ENCODE measurements at places on chromosomes 12 and 14.

DNA sequence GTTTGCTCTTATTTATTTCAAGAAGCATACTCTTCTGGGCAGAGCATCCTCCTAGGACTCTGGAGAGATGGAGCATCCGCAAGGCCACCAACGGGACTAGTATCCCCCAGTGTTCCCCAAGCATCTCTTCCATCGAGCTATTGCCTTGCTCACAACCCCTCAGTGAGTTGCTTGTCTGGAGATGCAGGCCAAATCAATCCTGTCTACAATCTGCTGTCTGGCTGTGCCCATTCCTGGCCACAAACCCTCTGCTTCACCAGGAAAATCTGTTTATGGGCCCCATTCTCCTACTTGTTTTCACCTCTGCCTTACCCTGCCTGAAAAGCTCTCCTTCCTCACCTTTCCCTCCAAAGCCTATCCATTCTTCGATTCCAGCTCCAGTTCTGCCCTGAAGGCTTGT lies 219.2 kb downstream of the CACNA1C start:
- H3K27ac ChIP-seq, result no peak overlapping the region
- H3K4me1 ChIP-seq, result no peaks in the 10 kb centered on the region
- H3K4me3 ChIP-seq, result no peak overlapping the region
- no peak for DNase-seq
- no peaks in the 10 kb centered on the region for H3K36me3 ChIP-seq
- H3K27me3 ChIP-seq, result no peaks in the 10 kb centered on the region

DNA sequence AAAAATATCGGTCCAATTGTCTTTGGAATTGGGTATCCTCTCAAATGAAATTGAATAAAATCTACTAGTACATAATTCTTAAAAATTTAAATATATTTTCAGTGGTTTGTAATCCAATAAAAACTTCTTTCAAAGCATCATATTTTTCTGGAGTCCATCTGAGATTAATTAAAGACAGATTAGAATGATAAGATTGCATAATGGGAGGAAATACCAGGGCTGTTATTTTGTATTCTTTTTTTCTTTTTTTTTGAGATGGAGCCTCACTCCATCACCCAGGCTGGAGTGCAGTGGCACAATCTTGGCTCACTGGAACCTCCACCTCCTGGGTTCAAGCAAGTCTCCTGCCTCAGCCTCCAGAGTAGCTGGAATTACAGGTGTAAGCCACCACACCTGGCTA lies 103.8 kb downstream of the TMTC3 start:
- no peak overlapping the region for H3K4me3 ChIP-seq
- H3K27ac ChIP-seq, result no peak overlapping the region
- DNase-seq, result no peak
- no peaks in the 10 kb centered on the region for H3K4me1 ChIP-seq

DNA sequence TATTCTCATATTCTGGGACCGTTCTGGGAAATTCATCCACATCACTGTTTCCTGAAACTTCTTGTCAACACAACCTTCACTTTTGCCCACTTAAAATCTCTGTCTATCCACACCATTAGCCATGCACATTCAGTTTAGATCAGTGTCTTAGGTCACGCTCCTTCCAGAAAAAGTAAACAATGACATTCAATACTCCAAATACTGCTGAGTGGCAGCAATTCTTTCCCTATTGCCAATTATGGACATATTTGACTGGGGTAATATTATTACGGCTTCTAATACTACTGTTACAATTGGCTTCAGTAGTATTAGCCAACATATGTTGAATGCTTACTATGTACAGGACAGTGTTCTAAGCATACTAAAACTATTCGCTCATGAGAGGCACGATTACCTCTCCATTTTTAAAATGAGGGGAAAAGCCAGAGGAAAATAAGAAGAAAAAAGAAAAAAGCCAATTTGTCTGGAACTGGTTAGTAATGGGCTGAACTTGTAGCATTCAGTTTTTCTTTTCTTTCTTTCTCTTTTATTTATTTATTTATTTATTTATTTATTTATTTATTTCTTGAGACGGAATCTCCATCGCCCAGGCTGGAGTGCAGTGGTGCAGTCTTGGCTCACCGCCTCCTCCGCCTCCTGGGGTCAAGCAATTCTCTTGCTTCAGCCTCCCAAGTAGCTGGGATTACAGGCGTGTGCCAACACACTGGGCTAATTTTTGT lies 23.4 kb downstream of the LTBR start:
- no peak overlapping the region for H3K27ac ChIP-seq
- no peak for DNase-seq
- no peaks in the 10 kb centered on the region for H3K36me3 ChIP-seq
- H3K4me1 ChIP-seq, result no peaks in the 10 kb centered on the region

DNA sequence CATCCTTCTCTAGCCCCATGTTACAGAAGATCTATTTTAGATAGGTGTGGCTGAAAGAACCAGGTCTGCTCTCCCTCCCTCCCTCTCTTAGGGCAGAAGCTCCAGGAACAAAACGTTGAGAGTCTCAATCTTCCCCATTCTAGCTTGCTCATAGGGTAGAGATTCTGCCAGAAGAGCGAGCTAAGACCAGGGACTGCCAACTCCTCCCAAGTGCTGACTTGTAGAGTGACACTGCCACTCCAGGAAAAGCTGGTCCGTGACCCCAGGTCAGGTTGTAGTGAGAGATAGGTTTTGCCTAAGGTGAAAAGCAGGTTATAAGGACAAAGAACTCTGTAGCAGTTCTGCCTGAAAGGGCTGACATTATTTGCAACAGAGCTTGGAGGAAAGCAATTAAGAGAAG lies 73.4 kb downstream of the INSM2 start:
- H3K27ac ChIP-seq, result no peak overlapping the region
- no peak for DNase-seq
- H3K27me3 ChIP-seq, result no peaks in the 10 kb centered on the region
- H3K36me3 ChIP-seq, result peaks cover 2% of the 10 kb centered on the region

DNA sequence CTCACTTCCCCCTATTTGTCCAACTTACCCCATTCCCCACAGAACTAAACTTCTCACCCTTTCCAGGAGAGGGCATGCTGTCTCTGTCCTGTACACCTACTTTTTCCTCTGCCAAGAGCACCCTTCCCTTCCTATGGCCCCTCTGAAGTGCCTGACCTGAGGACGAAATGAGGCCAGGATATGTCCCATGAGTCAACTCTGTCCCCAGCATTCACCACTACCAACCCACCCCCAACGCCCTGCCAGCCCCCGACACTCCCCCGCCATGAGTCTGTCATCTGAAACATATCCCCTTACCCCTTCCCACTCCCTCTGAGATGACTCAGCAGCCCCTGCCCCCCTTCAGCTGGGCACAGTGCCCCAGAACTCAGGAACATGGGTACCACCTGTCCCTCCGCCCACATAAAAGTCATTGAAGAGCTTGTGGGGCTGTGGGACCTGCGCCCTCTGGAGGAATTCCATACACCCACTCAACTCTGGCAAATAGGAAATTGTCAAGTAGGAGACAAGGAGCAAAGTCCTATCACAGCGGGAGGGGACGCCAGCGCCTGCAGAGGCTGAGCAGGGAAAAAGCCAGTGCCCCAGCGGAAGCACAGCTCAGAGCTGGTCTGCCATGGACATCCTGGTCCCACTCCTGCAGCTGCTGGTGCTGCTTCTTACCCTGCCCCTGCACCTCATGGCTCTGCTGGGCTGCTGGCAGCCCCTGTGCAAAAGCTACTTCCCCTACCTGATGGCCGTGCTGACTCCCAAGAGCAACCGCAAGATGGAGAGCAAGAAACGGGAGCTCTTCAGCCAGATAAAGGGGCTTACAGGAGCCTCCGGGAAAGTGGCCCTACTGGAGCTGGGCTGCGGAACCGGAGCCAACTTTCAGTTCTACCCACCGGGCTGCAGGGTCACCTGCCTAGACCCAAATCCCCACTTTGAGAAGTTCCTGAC lies 26.3 kb downstream of the ITGA7 start:
- peaks cover 22% of the 10 kb centered on the region for H3K4me1 ChIP-seq
- H3K27me3 ChIP-seq, result no peaks in the 10 kb centered on the region
- H3K4me3 ChIP-seq, result peak overlapping the region; percentile 97
- peak overlapping the region; percentile 56 for H3K27ac ChIP-seq
- DNase-seq, result peak; percentile 50
- H3K36me3 ChIP-seq, result no peaks in the 10 kb centered on the region

- no peak for DNase-seq
- no peaks in the 10 kb centered on the region for H3K4me1 ChIP-seq
- no peak overlapping the region for H3K27ac ChIP-seq
- no peaks in the 10 kb centered on the region for H3K36me3 ChIP-seq
- no peak overlapping the region for H3K4me3 ChIP-seq
- H3K27me3 ChIP-seq, result no peaks in the 10 kb centered on the region
Measured at GRCh38 chr12:6254491-6254890, 54.3 kb downstream of the CD9 start.

DNA sequence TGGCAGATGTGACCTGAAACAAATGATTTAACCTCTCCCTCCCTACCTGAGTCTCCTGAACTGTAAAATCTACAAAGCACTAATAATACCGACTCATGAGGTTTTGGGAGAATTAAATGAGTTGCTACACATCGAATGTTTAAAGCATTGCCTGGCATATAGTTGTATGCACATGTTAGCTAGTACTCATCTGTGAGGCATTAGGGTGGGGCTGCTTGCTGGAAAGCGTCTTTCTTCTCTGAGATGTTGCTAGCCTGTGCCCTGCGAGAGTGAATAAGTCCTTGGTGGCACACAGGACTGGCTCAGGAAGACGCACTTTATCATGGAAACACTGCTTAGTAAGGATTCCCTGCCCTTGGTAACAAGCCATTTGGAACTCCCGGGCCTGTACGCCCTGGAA lies 6.1 kb downstream of the RAPGEF3 start:
- no peak for DNase-seq
- no peak overlapping the region for H3K27ac ChIP-seq
- H3K4me1 ChIP-seq, result no peaks in the 10 kb centered on the region
- no peak overlapping the region for H3K4me3 ChIP-seq
- H3K36me3 ChIP-seq, result no peaks in the 10 kb centered on the region

DNA sequence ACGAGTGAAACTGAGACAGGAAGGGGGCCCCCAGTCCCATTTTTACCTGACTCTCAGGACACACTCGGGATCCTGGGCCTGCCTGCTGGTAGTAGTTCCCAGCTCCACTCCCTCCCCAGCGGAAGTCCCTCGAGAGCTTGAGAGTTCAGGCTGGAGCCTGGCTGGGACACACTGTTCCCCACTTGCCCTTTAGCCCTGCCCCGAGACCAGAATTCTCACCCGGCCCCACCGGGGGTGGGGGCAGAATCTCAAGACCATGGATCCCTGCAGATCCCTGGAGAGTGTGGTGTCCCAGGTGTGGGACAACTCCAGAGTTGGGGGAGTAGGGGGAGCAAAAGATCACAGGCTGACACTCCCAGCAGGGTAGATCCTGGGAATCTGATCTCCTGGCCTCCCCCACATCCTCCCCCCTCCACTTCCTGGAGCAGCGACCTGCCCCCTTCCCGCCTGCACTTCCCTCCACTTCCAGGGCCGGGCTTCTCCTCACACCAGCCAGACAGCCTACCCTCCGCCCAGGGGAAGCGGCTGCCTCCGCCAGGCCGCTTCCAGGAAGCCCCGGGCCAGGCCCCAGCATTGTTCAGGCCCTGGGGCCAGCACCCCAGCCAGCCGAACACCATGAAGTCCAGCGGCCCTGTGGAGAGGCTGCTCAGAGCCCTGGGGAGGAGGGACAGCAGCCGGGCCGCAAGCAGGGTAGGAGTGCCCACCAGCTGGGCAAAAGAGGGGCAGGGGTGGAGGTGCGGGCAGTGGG lies at the start of gene TNS2:
TNS2 (plus strand) TSS at position 495 of the 748 bp plus-strand sequence; CDS start at position 616, 121 bp downstream.
- H3K4me1 ChIP-seq, result peaks cover 16% of the 10 kb centered on the region
- peak within 1 kb of the TSS; percentile 94 for H3K27ac ChIP-seq
- peak; percentile 59 for DNase-seq
- H3K27me3 ChIP-seq, result no peaks in the 10 kb centered on the region
- peak within 1 kb of the TSS; percentile 94 for H3K4me3 ChIP-seq
- H3K36me3 ChIP-seq, result no peaks in the 10 kb centered on the region

GRCh38 chr12:52790427-52791270 lies 5.3 kb downstream of the KRT3 start:
- H3K36me3 ChIP-seq, result no peaks in the 10 kb centered on the region
- no peak for DNase-seq
- no peaks in the 10 kb centered on the region for H3K27me3 ChIP-seq

GRCh38 chr14:32683679-32684078 lies 255.0 kb upstream of the NPAS3 start:
- no peak overlapping the region for H3K4me3 ChIP-seq
- no peaks in the 10 kb centered on the region for H3K27me3 ChIP-seq

- H3K27me3 ChIP-seq, result no peaks in the 10 kb centered on the region
- DNase-seq, result no peak
- H3K4me3 ChIP-seq, result no peak overlapping the region
- H3K4me1 ChIP-seq, result no peaks in the 10 kb centered on the region
Measured at GRCh38 chr14:61113561-61114225, 132.6 kb downstream of the SLC38A6 start.

DNA sequence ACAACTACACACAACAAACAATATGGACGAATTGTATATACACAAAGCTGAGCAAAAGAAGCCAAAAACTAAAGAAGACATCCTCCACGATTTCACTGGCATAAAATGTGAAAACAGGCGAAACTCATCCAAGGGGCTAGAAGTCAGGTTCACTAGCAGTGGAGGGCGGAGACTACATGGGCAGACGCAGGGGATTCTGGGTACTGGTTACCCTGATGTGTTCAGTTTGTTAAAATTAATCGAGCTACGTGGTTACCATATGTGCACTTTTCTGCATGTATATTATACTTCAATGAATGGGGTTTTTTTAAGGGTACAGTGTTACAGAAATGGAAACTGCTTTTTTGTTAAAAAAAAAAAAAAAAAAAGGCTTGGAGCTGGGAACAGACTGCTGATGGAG lies 12.3 kb downstream of the KDM2B start:
- H3K36me3 ChIP-seq, result no peaks in the 10 kb centered on the region
- H3K27ac ChIP-seq, result no peak overlapping the region
- H3K4me1 ChIP-seq, result no peaks in the 10 kb centered on the region
- DNase-seq, result no peak
- H3K27me3 ChIP-seq, result no peaks in the 10 kb centered on the region

- H3K4me1 ChIP-seq, result no peaks in the 10 kb centered on the region
- no peaks in the 10 kb centered on the region for H3K27me3 ChIP-seq
- DNase-seq, result no peak
- H3K4me3 ChIP-seq, result no peak overlapping the region
- H3K36me3 ChIP-seq, result peaks cover 2% of the 10 kb centered on the region
Measured at GRCh38 chr12:110530511-110530910, 28.4 kb downstream of the RAD9B start.

- H3K27ac ChIP-seq, result no peak overlapping the region
- no peaks in the 10 kb centered on the region for H3K27me3 ChIP-seq
- no peak for DNase-seq
- no peaks in the 10 kb centered on the region for H3K36me3 ChIP-seq
Measured at GRCh38 chr14:38874721-38875120, 228.3 kb downstream of the SEC23A start.
